Stimulated activated CD4-positive, alpha-beta T cell treated with anti-CD3 and anti-CD28 coated beads, TNF-alpha, amount 100 ng/mL, for 1 hour (primary cell): ENCODE measurements at places on chromosomes 7 and 10.

GRCh38 chr7:105015390-105015965, 1.5 kb downstream of the KMT2E start:
- DNase-seq = no peak

DNA sequence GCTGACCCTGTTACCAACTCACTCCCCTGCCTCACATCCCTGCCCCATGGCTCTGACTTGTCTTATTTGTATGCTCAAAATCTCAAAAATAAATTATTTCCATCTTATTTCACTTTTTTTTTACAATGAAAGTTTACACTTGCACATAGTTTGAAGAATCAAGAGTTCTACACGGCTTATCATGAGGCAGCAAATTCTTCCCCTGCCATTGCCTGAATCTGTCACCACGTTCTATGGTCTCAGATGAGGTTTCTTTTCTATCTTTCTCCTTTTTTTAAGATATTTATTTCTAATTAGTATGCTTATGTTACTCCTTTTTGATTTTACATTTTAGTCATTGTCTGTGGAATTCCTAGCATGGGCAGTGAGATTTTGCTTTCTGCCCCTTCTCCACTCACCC, 28.4 kb downstream of the ARHGAP22 start:
- DNase-seq = no peak

DNA sequence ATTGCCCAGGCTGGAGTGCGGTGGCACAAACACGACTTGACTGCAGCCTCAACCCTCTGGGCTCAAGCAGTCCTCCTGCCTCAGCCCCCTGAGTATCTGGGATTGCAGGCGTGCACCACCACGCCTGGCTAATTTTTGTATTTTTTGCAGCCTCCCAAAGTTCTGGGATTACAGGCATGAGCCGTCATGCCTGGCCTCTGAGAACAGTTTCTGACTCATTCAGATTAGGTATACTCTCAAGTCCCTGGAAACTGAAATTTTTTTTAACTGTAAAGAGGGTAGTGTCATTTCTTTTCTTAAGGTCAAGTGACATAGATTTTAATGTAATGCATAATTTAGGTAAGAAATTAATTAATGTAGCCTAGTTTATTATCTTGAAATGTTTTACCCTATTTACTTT, 104.7 kb downstream of the SEPTIN7 start:
- no peak for DNase-seq

DNA sequence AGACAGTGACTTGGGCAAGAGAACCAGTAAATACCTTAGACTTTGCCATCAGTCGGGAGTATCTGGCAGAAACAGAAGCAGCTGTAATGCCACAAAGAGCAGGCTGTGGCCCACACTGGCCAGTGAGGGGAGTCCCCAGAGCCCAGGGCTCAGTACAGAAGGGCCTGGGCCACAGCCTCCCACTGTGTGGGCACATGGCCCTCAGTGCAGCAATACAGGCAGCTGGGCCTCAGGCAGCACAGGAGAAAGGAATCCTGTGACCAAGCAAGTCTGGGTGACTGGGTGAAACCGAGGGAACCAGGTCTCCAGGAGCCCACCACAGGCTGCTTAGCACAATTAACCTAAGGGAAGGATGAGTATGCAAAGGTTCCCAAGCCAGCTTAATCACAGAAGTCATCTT, 14.0 kb downstream of the WDR91 start:
- no peak for DNase-seq

- DNase-seq = no peak
Observed at GRCh38 chr7:10483671-10484070, 490.0 kb upstream of the PHF14 start.

- DNase-seq = no peak
Observed at GRCh38 chr10:96488161-96488935, 25.4 kb downstream of the TLL2 start.

DNA sequence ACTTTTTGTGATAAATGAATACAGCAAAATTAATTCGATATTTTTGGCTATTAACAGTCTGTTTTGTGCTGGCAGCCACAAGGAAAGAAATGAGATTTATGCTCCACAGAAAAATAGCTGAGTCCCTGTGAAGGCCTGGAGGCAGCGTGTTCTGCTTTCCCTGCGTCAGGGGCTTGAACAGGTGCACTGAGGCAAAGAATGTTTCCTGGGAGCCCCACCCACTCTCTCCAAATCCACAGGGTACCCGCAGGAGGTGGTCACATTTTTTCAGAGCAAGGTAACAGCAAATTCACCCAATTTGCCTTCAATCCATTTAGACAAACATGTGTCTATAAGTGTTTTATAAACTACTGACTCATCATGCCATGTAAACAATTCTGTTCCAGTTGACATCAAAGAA, 308.1 kb downstream of the TCERG1L start:
- no peak for DNase-seq

DNA sequence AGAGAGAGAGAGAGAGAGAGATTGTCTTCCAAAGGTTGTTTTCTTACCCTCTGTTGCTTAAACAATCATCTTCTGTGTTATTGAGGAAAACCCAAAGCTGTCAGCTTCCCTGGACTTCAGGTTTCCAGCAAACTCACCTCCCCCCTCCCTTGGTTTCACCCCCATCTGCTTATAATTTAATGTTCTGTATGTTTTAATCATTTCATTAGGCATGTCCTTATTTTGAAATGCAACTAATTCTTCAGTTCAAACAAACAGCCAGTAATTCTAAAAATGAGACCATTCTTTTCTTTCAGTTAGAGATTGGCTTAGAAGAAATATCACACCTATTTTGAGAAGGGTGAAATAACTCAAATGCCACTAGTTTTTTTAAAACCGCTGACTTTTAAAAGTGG, 102.9 kb downstream of the FAM204A start:
- no peak for DNase-seq

- DNase-seq = no peak
Observed at GRCh38 chr10:130864961-130865818, 446.3 kb downstream of the TCERG1L start.

DNA sequence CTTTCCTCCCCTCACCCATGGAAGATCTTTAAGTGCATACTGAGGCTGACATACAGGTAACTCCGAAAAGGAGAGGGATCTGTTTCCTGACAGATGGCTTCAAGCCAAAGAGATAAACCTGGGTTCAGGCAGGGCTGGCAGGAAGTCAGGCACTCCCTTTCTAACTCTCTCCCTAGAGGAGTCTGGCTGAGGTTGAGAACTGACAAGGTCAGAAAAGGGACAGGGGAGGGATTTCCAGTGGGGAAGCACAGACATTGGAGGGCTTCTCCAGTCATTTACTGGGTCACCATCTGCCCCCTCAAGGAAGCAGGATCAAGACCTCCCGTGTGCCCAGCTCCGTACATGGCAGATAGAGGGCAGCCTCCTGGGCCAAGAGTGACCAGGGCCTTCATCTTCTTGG, 31.6 kb downstream of the TLX1 start:
- no peak for DNase-seq

DNA sequence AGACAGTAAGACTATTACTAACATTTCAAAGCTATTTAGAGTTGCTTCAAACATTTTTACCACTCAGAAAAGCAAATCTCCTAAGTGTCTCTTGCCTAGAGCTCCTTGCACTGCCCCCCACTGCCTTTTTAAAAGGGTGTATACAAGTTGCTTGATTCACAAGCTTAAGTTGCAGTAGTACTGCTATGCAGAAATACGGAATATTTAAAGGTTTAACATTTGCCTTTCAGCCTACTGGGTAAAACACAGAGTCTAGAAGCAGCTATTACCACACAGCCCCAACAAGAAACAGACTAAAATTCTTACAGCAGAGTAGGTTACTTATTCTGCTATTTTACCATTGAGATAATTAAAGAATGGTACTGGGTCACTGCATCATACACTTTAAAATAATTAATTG, 128.5 kb downstream of the CNOT4 start:
- DNase-seq = no peak

GRCh38 chr10:119208553-119208940, 1.2 kb downstream of the GRK5 start:
- no peak for DNase-seq

GRCh38 chr7:131533151-131533559, 23.3 kb downstream of the PODXL start:
- no peak for DNase-seq

DNA sequence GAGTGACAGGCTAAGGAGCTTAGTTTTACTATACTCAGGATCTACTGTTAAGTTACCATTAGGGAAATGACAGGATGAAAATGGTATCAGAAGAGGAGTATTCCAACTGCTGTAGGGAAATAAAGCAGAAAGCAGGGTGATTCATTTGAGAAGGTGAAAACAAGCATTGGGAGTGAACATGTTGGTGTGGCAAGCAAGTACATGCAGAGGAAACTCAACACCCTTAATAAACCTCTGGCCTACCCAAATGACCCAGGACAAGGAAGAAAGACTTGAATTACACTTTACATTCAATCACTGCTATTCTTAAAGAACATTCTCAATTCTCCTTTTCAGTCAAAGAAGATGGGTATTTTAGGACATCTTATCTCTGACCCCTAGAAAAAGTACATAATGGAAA, 28.7 kb downstream of the ERLIN1 start:
- no peak for DNase-seq

DNA sequence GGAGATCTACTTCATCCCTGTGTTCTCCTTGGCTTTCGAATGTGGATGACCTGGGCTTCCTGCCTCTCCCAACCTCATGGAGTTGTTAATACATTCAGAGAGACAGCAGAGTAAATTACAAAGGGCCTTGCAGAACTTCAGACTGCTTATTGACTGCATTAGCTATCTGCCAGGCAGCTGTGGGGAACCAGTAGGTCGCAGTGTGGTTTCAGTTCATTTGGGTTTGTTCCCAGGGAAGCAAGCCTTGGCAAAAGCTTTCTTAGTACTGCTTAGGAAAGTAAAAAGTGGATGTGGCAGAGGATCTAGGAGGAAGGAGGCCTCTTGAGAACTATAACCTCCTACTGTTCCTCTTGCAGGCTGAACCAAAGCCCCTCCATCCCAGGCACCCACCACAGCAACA, 9.2 kb downstream of the NPFFR1 start:
- no peak for DNase-seq

- no peak for DNase-seq
Observed at GRCh38 chr10:95397747-95398146, 106.9 kb upstream of the PDLIM1 start.

DNA sequence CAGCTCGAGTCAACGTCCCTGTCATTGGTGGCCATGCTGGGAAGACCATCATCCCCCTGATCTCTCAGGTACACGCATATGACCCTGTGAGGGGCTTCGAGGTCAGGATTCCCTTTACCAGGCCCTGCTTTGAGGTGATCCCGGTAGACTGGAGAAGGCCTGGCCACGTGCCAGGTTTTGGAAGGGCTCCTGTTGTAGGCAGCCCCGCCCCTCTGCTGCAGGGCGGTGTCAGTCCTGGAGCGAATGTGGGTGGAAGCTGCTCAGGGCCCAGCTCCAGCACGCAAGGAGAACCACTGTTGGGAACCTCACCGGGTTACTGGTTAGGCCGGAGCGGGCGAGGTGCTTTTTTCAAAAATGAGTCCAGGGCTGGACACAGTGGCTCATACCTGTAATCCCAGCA, 15.6 kb downstream of the MDH2 start:
- DNase-seq = no peak

- no peak for DNase-seq
Observed at GRCh38 chr7:86913709-86914108, 145.7 kb downstream of the ELAPOR2 start.

DNA sequence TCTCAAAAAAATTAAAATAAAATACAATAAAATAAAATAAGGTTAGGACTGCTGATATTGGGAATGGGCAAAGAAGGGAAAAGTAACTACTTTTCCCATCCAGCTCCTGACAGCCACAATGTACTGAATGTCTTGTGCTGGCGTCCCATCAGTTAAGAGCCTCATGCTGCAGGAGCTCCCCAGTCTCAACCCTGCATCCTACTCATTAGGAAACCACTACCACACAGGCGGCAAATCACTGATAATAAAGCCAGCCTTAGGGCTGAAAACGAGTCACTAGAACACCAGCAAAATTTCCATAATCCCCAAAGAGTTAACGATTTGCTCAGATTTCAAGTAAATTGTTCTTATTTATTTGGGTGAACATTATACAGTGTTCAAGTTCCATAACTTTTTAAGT, 4.3 kb downstream of the YWHAG start:
- DNase-seq = no peak

DNA sequence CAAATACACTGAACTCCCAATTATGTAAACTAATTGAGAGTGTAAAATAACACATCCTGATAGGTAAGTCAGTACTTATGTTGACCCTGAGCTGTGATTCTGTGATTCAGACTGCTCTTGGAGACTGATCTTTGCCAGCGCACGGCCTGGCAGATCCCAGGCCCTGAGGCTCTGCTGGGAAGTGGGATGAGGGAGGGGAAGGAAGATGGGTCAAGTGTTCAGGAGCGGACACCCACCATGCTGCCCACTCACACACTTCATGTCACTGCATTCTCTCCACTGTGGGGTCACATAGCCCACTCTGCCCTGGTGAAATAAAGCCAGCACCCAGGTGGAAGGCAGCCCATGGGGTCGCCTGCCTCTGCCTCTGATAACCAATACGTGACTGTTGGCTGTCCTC, 226.2 kb downstream of the TNS3 start:
- DNase-seq = no peak

DNA sequence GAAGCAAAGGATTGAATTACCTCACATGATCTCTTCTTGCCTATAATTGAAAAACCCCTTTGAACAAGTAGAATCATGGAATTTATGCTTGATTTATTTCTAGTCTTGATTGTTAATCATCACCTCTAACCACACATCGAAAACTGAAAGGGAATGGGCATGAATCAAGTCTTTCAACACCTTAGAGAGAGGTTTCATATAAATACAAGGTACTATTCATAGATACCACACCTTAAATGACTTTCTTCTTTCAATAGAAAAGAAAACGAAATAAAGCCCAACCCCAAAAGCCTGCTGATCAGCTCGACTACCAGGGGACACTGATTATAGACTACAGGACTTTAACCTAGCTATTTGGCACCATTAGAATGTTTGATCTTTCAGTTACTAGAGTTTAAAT, 128.6 kb upstream of the PTPRZ1 start:
- no peak for DNase-seq

DNA sequence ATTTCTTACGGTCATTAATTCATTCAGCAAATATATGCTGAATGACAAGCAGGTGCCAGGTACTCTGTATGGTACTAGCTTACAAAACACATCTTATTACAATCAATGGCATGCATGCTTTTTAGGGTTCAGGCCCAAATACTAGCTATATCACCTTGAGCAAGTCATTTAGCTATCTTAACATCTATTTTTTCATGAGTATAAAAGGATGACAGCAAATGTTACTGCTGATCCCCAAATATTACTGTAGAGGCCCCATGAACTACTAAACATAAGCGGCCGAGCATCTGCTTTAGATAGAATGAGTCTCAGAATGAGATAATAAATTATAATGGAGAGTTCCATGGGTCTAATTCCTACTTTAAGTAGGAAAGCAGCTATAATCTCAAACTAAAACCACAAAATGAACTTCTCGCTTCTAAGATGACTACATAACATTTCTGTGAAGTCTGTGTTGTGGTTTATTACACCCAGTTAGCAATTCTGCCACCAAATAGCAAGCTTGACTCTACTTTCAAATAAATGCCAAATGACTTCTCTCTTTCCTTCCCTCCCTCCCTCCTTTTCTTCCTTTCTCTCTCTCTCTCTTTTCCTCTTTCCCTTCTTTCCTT, 113.7 kb upstream of the LRRN3 start:
- DNase-seq = no peak

GRCh38 chr10:22320591-22321155, at the start of gene BMI1:
Gene BMI1, plus strand, starts transcription at chr10:22321099. Its CDS starts 5,351 bp downstream, at chr10:22326450.
- DNase-seq = no peak

GRCh38 chr10:29202386-29202940, 86.4 kb upstream of the LYZL1 start:
- DNase-seq = no peak
